ENCODE measurements at places on chromosomes 1 and 21.

GRCh38 chr1:23779826-23780371, 1.7 kb downstream of the PITHD1 start:
- DNase-seq: no peak

DNA sequence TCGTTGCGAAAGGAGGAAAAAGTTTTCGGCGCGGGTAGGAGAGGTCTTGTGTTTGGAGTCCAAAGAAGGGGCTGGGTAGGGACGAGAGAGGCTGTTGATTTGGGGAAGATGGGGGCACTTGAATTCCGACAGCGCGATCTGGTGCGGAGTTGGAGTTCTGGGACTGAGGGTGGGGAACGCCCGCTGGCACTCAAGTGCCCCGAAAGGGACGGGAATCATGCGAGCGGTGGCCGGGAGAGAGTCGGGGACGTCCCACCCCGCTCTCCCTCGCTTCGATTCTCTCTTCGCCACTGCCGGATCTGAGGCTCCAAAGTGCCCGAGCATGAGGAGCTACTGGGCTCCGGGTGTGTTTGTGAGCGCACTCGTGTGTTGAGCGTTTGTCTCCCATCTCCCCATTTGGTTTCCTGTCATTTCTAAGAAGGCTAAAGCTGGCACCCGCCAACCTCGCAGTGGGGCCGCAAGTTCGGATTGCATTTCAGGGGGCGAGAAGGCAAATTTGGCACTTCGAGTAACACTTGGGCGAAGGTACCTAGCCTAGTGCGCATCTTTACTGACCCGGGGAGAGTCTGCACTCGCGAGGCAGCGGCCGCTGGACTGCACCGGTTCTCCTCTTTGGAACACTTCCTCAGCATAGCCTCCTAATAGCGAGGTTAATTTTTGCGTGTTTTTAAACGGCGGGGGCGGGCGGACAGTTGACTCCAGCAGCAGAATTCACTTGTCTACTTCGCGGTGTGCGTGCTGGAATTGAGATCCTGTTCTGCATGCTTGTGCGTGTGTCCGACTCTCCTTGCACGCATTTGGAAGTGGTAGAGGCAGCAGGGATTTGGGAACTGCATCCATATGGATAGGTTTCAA, 1.2 kb downstream of the CHRM3 start:
- DNase-seq: no peak

DNA sequence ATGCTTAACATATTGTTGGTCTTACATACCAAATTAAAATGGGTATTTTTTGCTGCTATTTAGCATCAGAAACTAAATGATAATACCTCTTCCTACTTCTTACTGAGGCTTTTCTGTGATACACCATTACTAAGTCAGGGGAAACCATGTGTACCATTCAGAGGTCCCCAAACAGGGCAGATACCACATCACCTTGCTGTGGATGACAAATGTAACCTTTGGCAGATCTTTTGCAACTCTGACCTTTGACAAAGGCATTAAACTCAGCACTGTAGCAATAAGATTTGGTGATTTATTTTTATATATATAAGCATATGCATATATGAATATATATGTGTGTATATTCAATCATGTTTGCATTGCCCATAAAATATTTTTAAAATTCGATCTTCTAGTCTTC, 2.9 kb downstream of the FAM177B start:
- no peak for DNase-seq

DNA sequence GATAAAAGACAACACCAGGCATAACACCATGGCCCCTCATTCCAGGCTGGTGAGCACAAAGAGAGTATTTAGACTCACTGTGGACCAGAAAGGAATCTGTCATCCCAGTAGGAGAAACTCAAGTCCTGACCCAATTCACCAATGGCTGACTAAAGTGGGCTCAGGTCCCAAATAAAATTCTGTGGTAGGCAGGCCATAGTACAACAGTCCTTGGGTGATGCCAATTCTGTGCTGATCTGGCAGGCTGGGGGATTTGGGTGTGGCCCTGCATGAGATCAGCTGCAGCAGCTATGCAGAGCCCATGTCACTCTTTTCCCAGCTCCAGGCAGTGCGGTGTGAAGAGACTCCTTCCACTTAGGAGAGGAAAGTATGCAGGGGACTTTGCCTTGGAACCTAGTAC, 245.1 kb downstream of the LBR start:
- DNase-seq: no peak

Data from skeletal muscle cell (primary cell).